Activated T-cell treated with anti-CD3 and anti-CD28 coated beads for 24 hours (primary cell): ENCODE measurements at places on chromosomes 6 and 20.

GRCh38 chr6:164014346-164015087 is 600.0 kb downstream of the QKI start:
- no peak for DNase-seq

DNA sequence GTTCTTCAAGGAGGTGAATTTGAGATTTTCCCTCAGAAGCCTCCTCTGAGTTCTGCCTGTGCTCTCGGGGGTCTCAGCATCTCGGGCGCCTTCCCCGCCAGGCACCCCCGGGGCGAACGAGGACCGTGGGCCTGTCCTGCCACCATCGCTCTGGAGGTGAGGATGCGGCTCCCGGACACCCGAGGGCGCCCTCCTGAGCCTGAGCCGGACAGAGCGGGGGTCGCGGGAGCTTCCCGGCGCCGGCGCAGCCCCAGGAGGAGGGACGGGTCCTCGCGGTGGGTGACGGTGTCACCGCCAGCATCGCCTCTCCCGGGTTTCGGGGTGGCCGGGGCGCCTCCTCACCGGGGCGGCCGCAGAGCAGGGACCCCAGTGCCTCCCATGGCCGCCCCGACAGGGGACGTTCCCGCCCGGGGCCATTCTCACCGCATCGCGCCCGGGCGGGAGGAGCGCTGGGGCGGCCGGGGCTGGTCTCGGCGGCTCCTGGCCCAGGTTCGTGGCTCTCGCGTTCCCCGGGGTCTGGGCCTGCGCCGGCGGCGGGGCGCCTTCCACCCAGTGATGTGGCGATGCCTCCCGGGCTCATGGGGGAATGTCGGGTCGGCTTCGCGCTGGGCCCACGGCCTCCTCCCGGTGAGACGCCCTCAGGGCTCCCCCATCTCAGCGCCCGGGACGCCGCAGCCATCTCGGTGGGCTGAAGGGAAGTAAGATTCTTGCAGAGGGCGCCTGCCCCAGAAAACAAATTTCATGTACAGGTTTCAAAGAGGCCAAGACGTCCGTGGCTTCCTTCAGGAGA is 210.5 kb downstream of the ERMARD start:
- DNase-seq, result no peak

DNA sequence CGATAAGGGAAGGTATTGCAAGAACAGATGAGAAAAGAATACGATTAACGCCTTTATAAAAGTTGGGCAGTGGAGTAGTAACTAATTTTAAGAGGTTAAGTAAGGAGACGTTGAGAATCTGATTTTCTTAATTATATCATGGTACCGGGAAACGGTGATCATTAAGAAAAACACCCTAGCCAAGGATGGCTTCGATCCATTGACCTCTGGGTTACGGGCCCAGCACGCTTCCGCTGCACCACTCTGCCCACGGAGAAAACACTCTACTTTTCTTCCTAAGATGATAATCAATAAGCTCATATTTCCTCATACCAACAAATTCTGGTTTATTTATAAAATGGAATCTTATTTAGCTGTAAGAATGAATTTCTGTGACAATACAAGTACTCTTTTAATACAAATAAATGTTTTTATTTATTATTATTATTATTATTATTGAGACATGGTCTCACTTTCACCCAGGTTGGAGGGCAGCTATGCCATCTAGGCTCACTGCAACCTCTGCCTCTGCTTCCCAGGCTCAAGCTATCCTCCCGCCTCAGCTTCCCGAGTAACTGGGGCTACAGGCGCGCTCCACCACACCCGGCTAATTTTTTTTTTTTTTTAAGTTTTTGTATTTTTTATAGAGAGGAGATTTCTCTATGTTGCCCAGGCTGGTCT is 8.3 kb downstream of the POM121L2 start:
- DNase-seq, result no peak

GRCh38 chr6:75234126-75234865 is 9.3 kb downstream of the COX7A2 start:
- DNase-seq, result no peak

DNA sequence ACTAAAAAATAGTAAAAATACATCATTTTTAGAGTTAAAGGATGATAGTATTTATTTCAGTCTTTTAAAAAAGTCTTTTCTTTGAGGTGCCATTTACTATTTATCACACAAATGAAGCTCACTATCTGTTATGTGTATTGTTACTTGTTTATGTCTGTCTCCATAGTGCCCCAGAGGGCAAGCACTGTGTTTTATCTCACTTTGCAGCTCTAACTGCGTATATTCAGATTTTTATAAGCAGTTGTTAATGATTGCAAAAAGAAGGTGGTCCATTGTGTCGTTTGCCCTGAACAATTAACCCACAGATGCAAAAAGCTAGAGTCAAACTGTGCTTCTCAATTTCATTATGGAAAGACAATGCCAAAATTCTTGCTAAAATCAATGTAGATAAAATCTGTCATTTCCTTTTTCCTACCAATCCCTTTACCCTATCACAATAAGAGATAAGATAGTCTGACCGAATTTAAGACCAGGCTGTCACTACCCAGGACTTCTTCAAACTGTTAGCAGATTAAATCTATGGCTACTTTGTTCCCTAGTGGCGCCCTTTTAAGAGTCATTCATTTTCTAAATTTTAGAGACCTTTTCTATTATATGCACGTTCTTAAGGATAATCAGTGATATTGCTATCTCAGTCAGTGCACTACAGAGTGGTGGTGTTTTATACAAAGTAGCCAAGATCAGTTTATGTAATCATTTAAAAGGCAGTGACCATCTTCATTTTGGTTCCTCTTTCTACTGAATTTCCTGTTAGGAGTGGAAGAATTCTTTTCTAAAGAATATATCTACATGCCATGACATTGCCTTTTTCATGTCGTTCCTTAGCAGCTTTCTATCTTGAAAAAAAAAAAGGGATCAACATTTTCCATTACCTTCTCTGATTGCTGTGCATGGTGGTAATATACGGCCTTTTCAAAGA is 133.1 kb upstream of the PRDM1 start:
- DNase-seq, result no peak

DNA sequence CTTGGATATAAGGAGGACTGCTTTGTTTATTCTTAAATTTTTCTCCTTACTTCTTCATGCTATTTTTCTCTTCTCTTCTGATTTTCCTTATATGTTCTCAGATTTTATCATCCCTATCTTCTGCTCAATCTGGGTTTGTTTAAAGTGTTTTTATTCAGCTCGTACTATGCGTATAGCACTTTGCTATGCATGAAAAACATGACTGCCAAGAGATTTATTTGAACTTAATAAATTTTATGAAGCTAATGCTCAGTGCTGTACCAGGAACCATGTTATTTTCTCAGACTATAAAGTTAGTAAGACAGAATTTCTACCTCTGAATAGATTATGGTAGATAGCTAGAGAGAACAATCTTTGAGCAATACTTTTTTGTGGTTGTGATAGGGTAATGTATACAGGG is 305.9 kb downstream of the LAMA2 start:
- no peak for DNase-seq

DNA sequence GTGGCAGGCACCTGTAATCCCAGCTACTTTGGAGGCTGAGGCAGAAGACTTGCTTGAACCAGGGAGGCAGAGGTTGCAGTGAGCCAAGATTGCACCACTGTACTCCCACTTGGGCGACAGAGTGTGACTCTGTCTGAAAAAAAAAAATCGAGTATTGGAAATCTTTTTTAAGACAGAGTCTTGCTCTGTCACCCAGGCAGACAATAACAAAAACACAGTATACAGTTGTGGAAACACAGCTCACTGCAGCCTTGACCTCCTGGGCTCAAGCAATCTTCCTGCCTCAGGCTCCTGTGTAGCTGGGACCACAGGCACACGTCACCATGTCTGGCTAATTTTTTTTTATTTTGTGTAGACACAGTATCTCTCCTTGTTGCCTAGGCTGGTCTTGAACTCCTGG is 15.0 kb downstream of the NANP start:
- DNase-seq, result no peak

DNA sequence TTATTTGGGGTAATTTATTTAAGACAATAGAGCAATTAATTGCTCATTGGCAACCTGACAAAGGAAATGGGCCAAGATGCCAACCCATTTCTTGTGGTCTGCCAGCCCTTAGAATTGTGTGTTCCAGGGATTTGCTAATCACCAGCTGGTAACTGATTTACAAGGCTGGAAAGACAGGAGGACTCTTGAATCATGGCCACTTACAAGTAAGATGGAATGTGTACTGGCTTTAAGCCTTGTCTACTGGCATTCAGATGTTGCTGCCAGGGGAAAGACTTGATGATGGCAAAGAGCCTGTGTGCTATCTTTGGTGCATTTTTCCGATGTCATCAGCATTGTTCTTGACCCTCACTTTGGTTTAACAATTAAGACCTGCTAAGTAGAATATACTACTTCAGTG is 91.0 kb downstream of the BCKDHB start:
- DNase-seq, result no peak

- no peak for DNase-seq
These were observed 113.7 kb upstream of the JARID2 start for GRCh38 chr6:15132167-15132566.

- no peak for DNase-seq
These were observed 70.1 kb upstream of the BMP2 start for GRCh38 chr20:6697228-6697972.

- no peak for DNase-seq
These were observed 68.7 kb downstream of the SNX9 start for GRCh38 chr6:157891544-157892362.

DNA sequence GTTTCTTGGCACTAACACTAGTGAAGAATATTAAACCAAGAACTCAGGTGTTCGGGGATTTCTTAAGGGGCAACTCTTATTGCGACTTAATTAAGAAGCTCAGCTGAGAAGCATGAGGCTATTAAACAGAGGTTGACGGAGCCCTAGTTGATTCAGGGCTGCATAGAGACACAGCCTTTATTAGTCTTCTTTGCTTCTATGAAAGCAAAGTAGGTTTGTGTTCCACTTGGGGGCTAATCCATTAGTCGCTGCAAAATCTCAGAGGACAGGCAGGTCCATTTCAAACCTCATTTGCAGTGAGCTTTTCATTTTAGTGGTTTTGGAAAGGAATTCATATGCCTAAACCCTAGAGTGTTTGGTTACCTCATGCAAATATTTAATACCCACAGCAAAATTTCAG is 506.6 kb upstream of the SULF2 start:
- no peak for DNase-seq

- DNase-seq, result no peak
These were observed 4.8 kb downstream of the GSTA3 start for GRCh38 chr6:52904562-52905279.

GRCh38 chr6:34919651-34920050 is 30.6 kb downstream of the ANKS1A start:
- DNase-seq, result no peak

DNA sequence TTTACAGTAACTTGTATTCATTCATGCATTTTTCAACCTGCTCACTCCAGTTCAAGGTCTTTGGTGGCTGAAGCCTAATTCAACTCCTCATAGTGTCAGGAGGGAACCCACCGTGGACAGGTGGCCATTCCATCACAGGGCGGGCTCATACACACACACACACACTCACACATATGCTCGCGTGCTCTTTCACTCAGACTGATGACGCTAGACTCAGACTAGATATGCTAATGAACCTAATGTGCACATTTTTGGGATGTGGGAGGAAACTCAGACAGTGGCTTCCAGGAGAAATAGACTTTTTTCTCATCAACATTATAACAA is 56.7 kb downstream of the TRIM27 start:
- DNase-seq, result no peak

GRCh38 chr6:43471399-43471798 is 6.0 kb upstream of the TJAP1 start:
- no peak for DNase-seq

DNA sequence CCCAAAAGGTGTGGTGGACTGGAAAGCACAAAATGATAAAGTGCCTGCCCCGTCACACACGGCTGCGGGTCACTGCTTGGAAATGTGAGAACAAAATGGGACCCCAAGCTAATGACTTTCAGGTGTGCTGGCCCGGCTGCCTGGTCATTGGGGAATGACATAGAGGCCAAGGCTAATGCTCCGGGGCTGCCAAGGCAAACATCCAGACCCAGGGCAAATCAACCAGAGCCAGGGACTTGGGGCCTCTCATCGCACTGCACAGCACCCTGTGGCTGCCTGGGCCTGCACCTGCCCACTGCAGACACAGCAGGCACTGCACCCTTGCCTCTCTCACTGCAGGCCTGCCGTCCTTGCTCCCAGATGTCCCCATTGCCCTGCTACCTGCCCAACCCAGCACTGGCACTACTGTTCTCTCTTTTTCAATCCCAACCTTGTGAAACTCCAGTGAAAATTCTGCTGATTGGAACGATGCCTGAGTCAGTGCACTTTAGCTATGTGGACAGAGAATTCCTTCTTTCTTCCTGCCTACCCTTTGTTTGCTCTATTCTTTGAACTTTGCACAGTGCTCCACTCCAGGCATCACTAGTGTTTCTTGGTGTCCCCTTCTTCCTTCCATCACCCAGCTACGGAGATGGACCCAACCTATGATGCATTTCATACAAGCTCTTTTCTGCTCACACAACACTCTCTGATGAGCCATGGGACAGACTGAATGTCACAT is 849.5 kb downstream of the MAFB start:
- DNase-seq, result no peak

- no peak for DNase-seq
These were observed 234.4 kb downstream of the CENPW start for GRCh38 chr6:126574301-126574700.

GRCh38 chr6:141464490-141464889 is 668.2 kb upstream of the GJE1 start:
- DNase-seq, result no peak

DNA sequence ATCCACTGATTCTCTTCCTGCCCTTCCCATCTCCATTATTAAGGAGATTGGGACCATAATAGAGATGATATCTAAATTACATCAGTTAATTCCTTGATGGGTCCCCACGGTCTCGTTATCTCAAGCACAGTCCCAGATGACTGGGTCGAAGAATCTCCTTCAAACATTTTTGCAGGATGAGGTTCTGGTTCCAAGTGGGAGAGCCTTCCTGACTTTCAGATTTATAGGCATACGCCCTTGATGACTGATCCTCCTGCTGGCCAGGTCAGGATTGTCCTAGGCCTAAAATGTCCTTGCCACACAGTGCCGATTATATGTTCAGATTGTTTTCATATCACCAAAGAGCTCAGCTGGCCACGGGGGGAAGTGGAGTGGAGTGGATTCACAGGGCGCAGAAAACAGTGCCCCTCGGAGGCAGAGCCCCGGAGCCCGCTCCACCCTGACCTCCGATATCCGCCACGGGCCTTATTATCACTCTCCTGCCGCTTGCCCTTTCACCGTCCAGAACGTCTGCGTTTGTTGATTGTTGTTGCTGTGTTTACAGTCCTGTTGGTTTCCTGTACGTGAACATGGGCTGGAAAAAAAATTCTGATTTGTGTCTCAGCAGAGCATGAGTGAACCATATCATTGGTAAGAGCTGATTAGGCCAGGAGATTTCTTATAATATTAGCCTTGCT is 8.9 kb downstream of the BMP6 start:
- DNase-seq, result no peak

- no peak for DNase-seq
These were observed at the start of gene SPDEF for GRCh38 chr6:34556031-34556471. Gene SPDEF (minus strand): TSS chr6:34556329. CDS start chr6:34544455, 11,874 bp downstream.
